ENCODE measurements at places on chromosomes 5 and 9.

DNA sequence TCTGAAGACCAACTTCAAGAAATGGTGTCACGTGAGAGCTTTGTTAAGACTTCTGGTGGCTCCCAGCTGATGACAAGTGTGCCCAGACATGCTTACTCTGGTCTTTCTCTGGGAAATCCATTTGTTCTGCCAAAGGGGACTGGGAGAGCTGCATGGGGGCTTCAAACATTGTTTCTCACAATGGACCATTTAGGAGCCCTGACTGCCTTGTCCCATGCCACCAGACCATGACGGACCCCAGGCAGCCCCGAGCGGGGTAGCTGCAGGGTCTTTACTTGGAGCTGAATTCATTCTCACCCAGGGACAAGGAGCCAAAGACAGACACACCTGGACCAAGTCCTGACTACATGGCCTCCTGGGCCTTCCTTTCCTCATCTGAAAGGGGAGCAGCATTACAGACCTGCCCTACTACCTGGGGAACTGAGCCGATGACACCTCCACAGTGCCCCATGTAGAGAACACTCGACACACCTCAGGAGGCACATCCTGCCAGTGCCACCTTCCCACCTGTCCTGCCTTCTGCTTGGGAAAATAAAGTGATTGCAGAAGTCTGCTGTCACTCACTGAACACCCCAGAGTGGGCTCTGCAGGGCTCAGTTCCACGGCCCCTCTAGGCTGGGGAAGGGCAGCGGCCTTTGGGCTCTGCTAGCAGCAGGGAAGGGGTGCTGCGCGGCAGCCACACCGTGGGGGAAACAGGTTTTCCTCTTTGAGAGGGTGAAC lies 169.0 kb downstream of the DAB2IP start:
- no peak for DNase-seq

GRCh38 chr5:92695123-92696003 lies 885.7 kb downstream of the NR2F1-AS1 start:
- no peak for DNase-seq

GRCh38 chr5:131482617-131483016 lies 152.4 kb downstream of the RAPGEF6 start:
- DNase-seq = no peak

DNA sequence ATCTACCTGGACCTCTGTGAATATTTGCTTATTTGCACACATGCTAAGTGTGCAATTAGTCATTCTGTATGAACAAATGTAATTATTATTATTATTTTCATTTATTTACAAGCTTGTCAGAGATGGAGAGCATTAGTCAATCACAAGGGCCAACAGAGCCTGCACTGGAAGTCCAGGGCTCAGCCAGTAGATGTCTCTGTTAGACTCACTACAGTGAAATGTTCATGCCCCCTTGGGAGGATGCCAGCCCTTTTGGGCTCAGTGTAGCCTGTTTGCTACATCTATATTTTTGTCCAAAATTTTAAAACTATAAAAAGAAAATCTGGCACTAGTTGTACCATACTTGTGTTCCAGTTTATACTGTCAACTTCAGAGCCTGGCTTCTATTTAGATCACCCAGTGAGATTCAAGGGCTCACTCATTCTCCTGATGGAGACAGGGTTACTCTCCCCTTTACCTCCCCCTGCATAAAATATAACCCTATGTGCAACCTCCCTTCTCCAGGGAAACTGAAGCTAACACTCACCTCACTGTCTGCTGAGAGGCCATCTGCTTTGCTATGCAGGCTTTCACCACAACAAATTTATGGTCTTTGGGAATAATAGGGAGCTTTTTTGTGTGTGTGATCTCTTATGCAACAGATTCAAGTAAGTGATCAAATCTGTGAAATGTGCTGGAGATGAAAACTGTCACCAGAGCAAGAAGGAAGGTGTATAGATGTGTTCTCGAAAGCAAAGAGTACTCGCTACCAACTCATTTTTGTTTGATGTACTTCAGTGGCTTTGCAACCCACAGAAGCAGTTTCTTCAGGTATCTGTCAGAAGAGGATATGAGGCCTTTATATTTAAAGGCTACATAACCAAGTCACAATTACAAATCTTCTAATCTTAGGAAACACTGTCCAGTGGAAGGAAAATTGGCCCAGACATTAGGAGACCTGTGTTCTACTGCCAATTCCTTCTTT lies 99.9 kb upstream of the TLE4 start:
- peak; percentile 8 for DNase-seq

- no peak for DNase-seq
These were observed 171.0 kb downstream of the DAB2IP start for GRCh38 chr9:121822093-121823085.

GRCh38 chr5:38846379-38847011 lies 683 bp downstream of the OSMR start:
- no peak for DNase-seq

DNA sequence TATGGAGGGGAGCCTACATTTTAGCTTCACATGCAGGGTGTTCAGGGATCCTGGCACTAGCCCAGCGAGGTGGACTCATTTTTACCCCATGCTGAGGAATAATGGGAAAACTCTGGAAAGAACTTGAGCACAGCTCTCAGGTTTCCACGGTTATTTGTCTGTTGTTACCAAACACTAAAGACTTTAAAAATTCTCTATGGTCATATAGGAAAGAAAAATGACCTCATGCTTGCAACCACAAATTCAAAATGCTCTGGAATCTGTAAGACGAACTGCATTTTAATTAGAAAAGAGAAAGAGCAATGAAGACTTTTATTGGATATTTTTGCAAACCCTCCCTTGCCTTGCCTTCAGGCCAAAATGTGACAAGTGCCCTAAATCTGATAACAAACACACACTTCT lies 606.9 kb downstream of the EBF1 start:
- DNase-seq = no peak

- peak; percentile 20 for DNase-seq
These were observed 464.5 kb downstream of the ICE1 start for GRCh38 chr5:5886812-5887486.

- DNase-seq = no peak
These were observed 295.4 kb upstream of the HAPLN1 start for GRCh38 chr5:84016085-84016484.

DNA sequence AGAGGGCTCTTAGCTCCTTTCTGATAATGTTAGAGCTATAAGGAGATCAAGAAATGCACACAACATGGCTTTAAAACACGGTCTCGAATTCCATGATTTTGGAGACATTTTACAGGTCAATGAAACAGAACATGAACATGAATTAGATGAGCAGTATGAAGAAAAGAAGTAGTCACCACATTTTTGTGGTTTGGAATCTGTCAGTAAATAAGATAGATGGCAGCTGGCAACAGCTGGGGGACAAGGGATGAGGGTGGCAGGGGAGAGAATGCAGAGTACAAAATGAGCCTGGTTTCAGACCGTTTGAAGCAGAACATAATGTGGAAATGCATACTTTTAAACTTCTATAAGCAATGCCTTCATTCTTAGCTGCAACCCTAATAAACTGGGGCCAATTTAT lies 107.1 kb downstream of the OXCT1 start:
- DNase-seq = no peak

DNA sequence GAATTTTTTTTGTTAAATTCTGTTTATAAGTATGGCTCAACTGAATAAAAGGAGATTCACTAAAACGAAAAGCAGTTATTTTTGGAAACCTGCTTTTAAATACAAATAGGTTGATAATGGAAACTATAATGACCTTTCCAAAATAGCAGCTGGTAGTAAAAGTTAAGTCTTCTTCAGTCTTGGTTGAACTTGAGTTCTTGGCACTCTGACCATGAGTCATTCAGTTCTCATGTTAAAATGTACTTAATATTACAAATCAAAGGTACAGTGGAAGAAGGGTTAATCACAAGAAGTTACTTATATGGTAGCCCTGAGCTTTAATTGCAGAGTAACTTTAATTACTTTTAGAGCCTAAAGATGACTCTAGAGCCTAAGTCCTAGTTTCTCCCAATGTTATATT lies 62.1 kb downstream of the KLF9 start:
- no peak for DNase-seq

- no peak for DNase-seq
These were observed 5.5 kb downstream of the OTULIN start for GRCh38 chr5:14669975-14670374.

DNA sequence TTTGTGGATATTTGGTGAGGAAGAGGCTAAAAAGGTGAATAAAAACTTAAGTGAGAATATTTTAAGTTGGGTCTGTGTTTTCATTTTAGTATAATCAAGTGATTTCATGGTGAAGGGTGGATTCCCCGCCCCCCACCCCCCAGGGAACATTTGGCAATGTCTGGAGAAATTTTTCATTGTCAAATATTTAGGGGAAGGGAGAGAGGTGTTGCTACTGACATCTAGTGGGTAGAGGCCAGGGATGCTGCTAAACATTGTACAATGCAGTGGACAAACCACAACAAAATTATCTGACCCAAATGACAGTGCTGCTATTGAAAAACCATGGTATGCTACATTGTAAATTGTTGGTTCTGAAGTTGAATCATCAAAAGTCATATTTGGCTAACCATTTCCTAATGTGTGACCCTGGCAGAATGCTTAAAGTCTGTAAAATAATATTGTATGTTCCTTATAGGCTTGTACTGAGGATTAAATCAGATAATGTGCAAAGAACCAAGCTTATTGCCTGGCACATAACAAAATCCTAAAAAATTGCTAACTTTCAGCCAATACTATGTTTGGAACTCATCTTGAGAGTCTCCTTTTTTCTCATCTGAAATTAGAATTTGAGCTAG lies 5.6 kb downstream of the C5orf24 start:
- DNase-seq = no peak

GRCh38 chr5:107966201-107966600 lies 295.5 kb upstream of the EFNA5 start:
- no peak for DNase-seq

DNA sequence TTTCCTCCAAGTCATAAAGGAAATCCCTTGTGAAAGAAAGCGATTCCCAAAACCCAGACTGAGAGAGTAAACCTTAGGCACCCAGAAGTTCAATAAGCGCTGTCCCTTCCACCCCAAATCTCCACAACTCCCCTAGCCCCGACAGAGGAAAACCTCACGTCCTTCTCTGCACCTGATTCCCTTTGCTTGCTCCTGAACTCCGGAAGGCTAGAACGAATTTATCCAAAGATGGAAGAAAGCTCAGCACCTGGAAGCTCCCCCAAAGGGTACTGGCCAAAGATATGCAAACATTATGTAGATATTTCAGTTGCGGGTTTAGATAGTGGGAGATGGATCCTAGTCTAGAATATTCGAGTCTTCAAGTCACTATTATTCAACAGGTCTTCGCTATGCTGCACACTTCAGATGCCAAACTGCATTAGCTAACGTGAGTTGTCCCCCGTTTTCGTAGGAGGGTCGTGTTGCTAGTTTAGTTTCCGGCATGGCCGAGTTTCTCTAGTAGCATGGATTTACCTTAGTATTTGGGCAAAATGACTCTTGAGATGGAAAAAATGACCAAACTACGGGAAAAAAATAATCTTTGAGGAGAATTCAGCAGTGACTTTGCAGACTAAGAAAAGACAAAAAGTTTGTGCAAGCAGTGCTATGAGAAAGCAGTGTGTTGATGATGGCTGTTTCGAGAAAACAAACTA lies 27.7 kb downstream of the NR2F1 start:
- DNase-seq = no peak

GRCh38 chr9:94872083-94872833 lies 145.8 kb downstream of the AOPEP start:
- no peak for DNase-seq

GRCh38 chr5:109833946-109834345 lies 144.2 kb downstream of the MAN2A1 start:
- no peak for DNase-seq

DNA sequence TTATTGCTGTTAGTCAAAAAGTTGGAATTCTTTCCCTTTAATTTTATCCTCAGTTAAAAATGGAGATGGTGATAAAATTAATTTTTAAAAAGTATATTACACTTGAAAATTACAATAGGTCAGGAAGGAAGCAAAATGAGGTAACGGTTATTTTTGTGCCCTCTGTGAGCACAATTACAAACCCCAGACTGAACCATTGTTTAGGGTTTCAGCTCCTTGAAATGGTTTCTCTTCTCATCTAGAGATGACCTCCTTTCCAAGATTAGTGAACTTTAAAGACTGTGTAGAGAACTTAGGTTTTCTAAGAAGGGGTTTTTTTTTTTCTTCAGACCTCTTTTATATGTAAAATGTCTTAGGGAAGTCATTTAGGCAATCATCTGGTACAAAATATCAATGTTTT lies 126.2 kb upstream of the CHD1 start:
- DNase-seq = no peak

GRCh38 chr9:114214686-114215414 lies 59.5 kb downstream of the COL27A1 start:
- DNase-seq = no peak

DNA sequence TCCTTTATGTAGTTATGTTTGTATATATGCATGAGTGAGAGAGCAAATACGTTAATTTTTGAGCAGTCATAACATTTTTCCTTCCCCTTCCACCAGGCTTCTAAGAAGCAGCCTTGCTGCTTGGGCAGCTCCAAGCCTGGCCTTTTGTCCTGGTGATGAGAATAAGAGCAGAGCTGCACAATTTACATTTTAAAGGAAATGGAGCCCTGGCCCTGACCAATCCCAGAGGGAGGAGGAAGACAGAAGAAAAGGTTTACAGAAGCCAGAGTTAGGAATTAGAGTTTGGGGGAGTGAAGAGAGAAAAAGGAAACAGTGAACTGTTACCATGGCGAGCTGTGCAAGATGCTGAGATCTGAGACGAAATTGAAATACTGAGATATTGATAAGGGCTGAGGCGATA lies 25.3 kb upstream of the EFNA5 start:
- no peak for DNase-seq

DNA sequence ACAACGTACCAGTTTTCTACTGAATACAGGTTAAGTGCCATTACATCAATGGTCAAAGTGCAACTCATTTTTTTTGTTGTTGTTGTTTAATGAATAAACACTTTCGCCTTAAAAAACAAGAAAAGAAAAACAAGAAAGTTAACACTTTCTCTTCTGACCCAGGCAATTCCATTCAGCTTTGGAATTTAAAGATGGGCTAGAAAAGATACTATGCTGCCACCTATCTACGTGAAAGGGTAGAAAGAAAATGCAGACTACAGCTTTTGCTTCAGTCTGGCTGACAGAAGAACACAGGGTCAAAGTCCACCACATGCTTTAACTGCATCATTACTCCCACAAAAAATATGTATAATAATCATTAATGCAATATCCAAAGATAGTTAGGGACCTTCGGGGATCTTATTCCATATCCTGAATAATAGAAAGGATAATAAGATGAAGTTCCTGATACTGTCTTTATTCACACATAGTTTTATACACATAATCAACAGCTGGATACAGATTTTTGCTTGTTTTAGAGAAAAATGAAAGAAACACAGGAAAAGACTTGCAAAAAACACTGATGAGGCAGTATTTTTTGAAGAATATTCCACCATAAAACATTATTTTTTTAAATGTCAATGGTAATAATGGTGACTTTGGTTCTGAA lies 40.4 kb downstream of the ZDHHC21 start:
- DNase-seq = no peak

- no peak for DNase-seq
These were observed 8.3 kb downstream of the LCN12 start for GRCh38 chr9:136960212-136960937.
